Tracheal epithelial cell (primary cell): ENCODE measurements at places on chromosomes 13 and 19. TPM values are rescaled to one million over a fixed set of nuclear protein-coding genes. Genes with fewer than 3 reads are reported as not detected.

Gene ZNF497
- total RNA-seq, result 1.9 and 2.1 TPM in 2 replicates

Gene KIR2DL1
- not detected in 2 replicates for total RNA-seq

Gene AMH
- not detected in 2 replicates for total RNA-seq

Gene SPINT2
- 1,543 and 2,177 TPM in 2 replicates for total RNA-seq

Gene SLC6A16
- total RNA-seq, result under 0.01 TPM in 1 of 2 replicates, not detected in the other

Gene ZNF177
- total RNA-seq, result 0.21 and 0.72 TPM in 2 replicates

Gene ZNF155
- 4.0 and 4.6 TPM in 2 replicates for total RNA-seq

Gene LILRA6
- not detected in 2 replicates for total RNA-seq

Gene ZNF493
- total RNA-seq, result 7.2 and 9.2 TPM in 2 replicates

Gene ZNF560
- total RNA-seq, result 0.43 and 0.72 TPM in 2 replicates

Gene CIC
- 13.0 and 18.3 TPM in 2 replicates for total RNA-seq

Gene ZNF492
- total RNA-seq, result 0.24 TPM in 1 of 2 replicates, not detected in the other
